ENCODE measurements at places on chromosomes 3 and 15.

- DNase-seq = no peak
These were observed 40.1 kb upstream of the CD47 start for GRCh38 chr3:108130701-108131474.

DNA sequence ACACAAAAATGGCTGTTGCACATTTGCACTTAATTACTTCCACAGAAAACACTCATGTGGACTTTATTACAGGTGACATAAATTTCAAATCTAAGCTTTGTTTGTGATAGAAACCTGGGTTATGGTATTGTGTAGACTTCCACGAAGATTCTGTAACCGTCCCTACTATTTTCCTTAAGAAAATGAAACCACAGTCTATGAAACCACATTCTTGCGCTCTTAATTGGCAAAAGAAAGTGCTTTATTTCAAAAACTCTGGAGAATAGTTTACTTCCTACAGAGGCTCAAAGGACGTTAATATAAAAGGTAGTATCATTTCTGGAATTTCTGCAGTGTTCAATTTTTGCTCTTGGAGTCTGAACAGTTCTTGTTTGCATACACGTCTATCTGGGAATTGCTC is 123.4 kb downstream of the TIGIT start:
- DNase-seq = no peak

- no peak for DNase-seq
These were observed 82.5 kb downstream of the ADAMTS17 start for GRCh38 chr15:100259266-100259665.

DNA sequence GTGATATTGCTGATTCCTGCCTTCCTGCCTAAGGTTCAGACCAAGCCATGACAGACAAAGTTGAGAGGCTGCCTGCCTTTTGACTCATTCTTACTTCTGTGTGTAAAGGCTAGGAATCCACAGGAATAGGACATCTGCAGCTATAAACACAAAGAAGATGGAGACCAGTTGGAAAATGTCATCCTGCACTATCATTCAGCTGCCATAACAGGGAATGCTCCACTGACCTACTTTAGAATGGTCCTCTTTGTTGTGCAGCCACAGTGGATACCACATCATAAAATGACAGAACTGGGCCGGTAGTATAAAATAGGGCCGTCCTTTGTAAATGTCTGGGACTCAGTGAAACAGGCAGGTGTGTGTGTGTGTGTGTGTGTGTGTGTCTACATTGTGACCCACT is 75.1 kb downstream of the STAC start:
- no peak for DNase-seq

DNA sequence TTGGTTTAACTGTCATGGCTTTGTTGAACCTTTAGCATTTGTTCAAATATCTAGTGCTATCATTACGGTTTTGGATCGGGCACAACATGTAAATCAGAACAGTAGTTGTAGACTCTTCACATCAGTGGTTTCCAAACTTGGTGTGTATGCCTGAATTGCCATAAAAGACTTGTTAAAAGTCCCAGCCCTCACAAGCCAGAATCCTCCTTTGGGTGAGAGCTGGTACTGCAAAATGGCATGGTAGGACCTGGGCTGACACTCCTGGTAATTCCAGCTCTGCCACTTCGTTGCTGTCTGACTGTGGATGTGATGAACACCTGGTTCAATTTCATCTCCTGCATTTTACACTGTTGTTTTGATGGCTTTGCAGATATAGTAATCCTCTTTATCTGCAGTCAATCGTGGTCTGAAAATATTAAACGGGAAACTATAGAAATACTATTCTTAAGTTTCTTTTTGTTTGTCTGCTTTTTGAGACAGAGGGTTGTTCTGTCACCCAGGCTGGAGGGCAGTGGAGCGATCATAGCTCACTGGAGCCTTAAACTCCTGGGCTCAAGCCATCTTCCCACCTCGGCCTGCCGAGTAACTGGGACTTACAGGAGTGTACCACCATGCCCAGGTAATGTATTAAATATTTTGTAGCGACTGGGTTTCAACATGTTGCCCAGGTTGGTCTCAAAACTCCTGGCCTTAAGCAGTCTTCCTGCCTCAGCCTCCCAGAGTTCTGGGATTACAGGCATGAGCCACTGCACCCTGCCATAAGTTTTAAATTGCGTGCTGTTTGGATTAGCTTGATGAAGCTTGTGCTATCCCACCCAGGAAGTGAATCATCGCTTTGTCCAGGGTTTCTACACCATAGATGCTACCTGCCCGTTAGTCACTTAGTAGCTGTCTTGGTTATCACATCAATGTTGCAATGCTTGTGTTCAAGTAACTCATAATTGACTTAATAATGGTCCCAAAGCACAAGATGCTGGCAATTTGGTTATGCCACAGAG is 61.6 kb downstream of the RAB7A start:
- no peak for DNase-seq

GRCh38 chr15:67156834-67157233 is 91.4 kb downstream of the SMAD3 start:
- no peak for DNase-seq
